ENCODE measurements at places on chromosomes 2 and 18.

GRCh38 chr2:209426432-209426831, 2.6 kb downstream of the MAP2 start:
- no peak for DNase-seq

- no peak for DNase-seq
These were observed 37.2 kb upstream of the CYBRD1 start for GRCh38 chr2:171485116-171485515.

DNA sequence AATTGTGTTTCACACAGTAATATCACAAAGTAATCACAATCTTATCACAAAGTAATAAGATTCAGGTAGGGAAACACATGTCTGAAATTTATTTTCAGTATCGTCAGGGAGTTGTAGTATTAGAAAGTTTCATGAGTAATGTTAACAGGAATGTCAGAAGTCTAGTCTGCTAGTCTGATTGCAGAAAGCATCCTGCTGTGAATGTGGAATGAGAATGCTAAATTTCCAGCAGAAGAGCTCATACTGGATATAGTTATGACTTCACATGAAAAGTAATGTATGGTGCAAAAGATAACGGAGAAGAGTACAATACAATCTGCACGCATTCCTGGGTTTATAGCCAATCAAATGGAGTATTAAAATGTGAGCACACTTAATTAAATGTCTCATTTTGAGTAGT, 494.7 kb upstream of the SETBP1 start:
- DNase-seq = no peak

GRCh38 chr2:52390651-52391050, 1358.7 kb upstream of the NRXN1 start:
- no peak for DNase-seq

- DNase-seq = no peak
These were observed 150.7 kb upstream of the SPRED2 start for GRCh38 chr2:65583061-65583460.

- DNase-seq = no peak
These were observed 96.3 kb upstream of the RAB6C start for GRCh38 chr2:129883121-129883520.

DNA sequence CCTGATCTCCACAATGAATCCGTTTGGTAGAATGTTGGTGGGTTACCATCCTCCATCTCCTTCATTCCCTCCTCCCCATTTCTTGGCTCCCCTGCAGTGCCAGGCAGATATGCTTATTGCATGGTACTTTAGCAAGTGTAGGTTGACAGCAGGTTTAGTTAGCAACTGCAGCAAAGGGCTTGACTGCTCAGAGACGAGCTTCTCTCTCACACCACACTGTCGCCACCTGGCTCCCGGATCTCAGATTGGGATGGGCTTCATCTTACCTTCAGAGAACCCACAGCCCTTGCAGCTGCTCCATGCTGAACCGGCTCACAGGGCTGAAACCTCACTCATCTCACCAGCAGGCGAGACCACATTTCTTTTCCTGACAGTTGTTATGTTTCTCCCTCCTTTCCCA, 88.8 kb downstream of the VWA3B start:
- DNase-seq = no peak

- DNase-seq = no peak
These were observed 26.8 kb downstream of the RMND5A start for GRCh38 chr2:86746939-86747338.

- DNase-seq = no peak
These were observed 185.1 kb downstream of the TCF4 start for GRCh38 chr18:55402731-55403405.

- DNase-seq = no peak
These were observed 65.3 kb downstream of the KCNF1 start for GRCh38 chr2:10977003-10977402.

GRCh38 chr2:233051241-233052149, 8.6 kb upstream of the INPP5D start:
- no peak for DNase-seq

GRCh38 chr2:137771064-137771463, 193.2 kb upstream of the HNMT start:
- DNase-seq = no peak

DNA sequence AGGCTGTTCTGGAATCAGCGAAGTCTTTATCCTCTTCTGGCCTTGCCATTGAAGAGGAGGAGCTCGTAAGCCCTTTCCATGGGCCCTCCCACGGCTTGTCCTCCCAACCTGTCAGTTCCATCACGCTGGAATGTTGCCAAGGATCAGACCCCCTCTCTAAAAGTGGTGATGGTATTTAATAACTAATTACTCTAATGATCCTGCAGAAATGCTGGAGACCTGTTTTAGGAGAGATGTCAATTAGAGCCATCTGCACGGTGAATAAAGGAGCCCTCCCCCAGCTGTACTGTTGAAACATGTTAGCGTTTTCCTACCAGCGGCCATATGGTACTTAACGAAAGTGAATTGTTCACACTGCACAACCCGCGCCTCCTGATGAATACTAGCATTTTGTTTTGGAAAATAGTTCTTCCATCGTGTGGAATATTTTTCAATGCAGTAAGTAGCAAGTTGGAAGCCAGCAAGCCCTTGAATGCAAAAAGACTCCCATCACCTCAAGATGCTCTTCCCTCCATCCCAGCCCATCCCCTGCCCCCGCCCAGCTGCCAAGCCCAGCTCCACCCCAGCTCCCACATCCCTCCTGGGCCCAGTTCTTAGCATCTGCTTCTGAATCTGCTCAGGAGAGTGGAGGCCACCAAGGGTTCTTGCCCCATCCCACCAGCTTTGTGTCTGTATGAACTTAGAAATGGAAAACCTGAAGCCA, 145.4 kb downstream of the KLHL29 start:
- no peak for DNase-seq

DNA sequence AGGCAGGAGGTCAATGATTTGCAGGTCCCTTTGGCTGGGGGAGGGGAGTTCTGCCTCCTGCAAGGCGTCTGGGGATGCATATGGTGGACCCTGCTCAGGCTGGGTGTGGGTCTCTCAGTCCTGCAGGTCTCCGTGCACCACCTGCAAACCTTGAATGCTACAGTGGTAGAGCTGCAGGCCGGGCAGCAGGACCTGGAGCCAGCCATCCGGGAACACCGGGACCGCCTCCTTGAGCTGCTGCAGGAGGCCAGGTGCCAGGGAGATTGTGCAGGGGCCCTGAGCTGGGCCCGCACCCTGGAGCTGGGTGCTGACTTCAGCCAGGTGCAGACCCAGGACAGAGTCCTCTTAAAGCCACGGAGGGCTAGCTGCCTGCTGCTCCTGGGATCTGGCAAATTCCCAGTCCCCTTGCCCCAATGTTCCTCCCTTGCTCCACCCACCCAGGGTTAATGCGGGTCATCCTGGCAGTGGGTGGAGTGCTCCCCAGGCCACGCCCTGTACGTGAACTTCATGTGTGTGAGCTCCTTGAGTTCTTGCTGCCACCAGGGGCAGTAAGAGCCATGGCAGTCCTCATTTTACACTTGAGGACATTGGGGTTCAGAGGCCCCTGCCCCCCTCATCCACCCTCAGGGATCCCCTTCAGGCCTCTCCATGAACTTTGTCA, 3.1 kb downstream of the PROM2 start:
- DNase-seq = no peak

DNA sequence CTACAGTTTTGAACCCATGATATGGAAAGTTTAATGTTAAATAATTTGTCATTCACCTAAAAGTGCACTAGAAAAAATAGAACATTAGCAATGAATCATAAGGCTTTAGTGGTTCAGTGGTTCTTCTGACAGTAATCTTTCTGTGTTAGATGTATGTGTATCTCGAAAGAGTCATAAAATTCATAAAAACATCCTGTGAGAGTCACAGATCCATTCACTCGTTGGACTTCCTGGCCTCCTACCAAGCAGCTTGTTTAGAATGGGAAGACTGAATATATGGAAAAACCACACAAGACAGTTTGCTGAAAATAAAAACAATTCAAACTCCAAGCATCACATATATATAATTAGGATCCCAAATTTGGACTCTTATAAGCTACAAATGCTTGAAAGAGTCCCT, 34.8 kb downstream of the ADNP2 start:
- DNase-seq = no peak

- DNase-seq = no peak
These were observed 55.2 kb downstream of the TNP1 start for GRCh38 chr2:216804357-216805350.

DNA sequence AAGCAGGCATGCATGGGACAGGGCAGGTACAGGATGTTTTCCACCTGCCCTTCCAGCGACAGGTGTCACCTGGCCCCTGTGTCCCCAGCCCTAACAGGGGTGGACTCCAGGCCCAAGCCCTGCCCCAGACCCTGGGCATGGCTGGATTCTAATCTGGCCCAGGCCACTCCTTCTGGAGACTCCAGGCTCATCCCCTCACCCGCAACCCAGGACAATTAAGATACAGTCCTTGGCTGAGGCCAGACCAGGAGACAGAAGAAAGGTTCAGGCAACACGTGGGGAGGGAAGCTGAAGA, 9.5 kb downstream of the BIN1 start:
- DNase-seq = no peak

GRCh38 chr2:241011296-241011600, 12.8 kb downstream of the SNED1 start:
- no peak for DNase-seq

GRCh38 chr18:37380546-37381110, 185.0 kb downstream of the CELF4 start:
- DNase-seq = no peak

DNA sequence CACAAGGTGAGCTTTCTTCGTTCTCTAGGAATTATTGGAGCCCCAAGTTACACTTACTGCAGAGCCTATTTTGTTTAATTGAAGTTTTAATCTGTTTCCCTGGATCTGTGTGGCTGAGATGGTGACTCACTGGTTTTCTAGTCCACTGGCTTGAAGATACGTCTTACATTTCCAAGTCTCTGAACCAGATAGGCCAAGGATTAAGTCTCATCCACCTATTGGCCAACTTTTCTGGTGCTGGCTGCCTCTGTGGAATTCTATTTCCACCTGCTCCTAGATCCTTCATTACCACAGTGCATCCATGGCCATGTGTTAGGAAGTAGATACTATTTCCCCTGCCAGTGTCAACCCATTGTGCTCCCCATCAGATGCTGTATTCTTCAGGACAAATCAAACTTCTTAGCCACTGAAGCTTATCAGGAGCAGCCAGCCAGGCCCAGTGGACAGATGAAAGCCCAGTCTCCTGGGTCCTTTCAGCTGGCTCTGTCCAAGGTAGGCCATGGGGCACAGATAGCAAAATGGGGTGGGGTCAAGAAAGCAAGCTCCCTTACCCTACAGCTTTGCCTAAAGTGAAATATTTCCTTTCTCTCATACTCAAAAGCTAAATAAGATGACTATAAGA, 198.8 kb upstream of the TCF4 start:
- DNase-seq = no peak

Data from stimulated activated CD8-positive, alpha-beta memory T cell treated with anti-CD3 and anti-CD28 coated beads, Interleukin-15, amount 100 ng/mL, for 48 hours (primary cell).